Activated gamma-delta T cell treated with Interleukin-2 at 50 U/mL for 16 hours (primary cell): ENCODE measurements at places on chromosomes 3 and 15.

- DNase-seq: no peak
These were observed 160.7 kb upstream of the TSC22D2 start for GRCh38 chr3:150247441-150247840.

DNA sequence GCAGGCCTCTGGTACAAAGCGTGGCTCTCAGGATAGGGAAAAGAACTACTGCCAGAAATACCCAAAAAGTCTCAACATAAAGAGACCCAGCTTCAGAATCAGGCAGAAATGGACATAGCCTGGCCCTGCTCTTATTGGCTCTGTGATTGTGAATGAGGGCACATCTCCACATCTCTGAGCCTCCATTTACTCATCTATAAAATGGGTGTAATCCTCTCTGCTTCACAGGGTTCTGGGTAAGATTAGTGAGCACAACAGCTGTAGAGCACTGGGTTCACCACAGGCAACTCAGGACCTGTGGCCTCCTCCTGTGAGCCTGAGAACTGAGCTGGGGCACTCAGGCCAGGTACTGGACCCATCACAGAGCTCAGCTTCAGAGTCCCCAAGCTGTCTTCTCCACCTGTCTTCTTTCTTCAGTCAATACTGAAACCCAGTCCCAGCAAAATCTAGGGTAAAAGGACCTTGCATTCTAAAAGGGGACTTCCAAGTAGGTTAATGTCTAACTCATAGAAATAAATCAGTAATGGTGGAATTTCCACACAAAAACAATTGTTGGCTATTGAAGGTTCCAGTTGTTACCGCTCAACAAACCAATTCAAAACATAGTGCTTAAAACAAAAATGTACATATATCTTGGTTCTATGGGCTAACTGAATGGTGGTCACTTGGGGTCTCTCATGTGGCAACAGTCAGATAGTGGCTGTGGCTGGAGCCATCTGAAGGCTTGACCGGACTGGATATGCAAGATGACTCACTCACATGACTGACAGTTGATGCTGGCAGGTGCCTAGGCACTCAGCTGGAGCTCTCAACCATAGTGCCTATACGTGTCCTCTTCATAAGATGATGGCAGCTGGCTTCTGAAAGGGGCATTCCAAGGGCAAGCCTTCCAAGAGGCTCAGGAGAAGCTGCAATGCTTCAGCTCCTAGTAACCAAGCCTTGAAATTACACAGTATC lies 47.3 kb downstream of the TRIM42 start:
- DNase-seq: no peak

GRCh38 chr15:50144341-50145120 lies 25.5 kb upstream of the ATP8B4 start:
- no peak for DNase-seq

GRCh38 chr3:173396191-173397041 lies 1.1 kb upstream of the NLGN1 start:
- DNase-seq: no peak

GRCh38 chr3:28103861-28104260 lies 137.6 kb upstream of the CMC1 start:
- no peak for DNase-seq

- no peak for DNase-seq
These were observed 303.1 kb upstream of the SEMA6D start for GRCh38 chr15:47414207-47414606.

DNA sequence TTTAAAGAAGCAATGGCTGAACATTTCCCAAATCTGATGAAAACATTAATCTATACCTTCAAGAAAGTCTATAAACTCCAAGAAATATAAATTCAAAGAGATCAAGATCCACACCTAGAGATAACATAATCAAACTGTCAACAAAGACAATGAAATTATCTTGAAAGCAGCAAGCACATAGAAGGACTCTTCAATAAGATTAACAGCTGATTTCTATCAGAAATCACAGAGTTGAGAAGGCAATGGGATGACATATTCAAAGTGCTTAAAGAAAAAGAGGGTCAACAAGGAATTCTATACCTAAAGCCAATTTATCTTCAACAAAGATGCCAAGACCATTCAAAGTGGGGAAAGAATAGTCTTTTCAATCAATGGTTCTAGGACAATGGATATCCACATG lies 41.1 kb upstream of the LAMP3 start:
- DNase-seq: no peak

GRCh38 chr3:47533996-47534454 lies 20.5 kb upstream of the ELP6 start:
- no peak for DNase-seq

- DNase-seq: no peak
These were observed 62.4 kb downstream of the GASK1A start for GRCh38 chr3:43041517-43041916.

GRCh38 chr3:53412953-53413352 lies 65.6 kb upstream of the DCP1A start:
- no peak for DNase-seq

GRCh38 chr15:27826411-27826810 lies 272.7 kb downstream of the OCA2 start:
- no peak for DNase-seq

GRCh38 chr3:39639344-39640236 lies 169.8 kb upstream of the MYRIP start:
- DNase-seq: no peak
